ENCODE measurements at places on chromosomes 5 and 9.
A peak's percentile ranks its signal among the peaks of the same experiment; 100 is the strongest.

DNA sequence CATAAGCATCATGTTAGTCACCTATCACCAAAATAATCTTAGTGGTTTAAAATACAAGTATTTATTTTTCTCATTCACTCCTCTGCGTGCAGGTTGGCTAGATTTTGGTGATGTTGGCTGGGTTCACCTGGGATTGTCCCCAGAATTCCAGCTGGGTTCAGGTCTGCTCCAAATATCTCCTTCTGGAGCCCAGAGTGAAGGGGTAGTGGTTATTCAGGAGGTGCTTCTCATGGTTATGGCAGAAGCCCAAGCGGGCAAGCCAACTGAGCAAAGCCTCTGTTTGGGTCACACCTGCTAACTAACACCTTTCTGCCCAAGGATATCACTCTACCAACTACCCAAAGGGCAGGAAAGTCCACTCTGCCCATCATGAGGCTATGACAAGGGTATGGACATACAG is 4.7 kb upstream of the SLC25A46 start:
- no peak for DNase-seq

DNA sequence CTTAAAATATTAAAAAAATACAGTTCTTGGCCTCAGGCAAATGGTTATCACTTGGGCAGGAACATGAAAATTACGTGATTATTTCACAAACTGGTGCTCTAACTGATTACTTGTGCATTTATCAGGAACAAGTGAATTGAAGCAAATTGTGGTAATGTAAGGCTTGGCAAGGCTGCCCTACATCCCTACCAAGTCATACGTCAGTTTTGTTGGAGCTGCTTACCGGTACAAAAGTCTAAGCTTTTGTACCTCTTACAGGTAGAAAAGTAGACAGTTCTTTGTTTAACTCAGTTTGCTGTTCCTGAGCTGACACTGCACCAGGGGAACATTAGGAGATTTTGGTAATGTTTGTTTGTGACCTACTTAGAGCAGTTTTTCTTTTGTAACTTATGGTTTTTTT is 2.2 kb downstream of the G3BP1 start:
- DNase-seq, result no peak

DNA sequence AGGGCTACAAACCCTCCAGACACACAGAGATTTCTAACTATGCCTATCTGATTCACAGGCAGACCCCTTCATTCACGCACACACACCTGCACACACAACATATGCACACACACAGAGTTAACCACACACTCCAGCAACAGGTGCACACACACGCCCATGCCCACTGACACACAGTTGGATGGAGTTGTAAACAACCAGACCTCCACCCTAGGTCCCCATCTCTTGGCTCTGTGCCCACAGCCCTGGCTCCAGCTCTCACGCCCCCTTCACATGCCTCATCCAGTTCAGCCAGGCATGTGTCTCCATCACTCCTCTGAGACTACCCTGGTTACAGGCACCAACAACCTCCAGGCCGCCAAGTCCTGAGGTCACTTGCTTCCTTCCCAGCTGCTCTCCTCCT is 61.1 kb downstream of the PSD2 start:
- DNase-seq, result peak; percentile 29

DNA sequence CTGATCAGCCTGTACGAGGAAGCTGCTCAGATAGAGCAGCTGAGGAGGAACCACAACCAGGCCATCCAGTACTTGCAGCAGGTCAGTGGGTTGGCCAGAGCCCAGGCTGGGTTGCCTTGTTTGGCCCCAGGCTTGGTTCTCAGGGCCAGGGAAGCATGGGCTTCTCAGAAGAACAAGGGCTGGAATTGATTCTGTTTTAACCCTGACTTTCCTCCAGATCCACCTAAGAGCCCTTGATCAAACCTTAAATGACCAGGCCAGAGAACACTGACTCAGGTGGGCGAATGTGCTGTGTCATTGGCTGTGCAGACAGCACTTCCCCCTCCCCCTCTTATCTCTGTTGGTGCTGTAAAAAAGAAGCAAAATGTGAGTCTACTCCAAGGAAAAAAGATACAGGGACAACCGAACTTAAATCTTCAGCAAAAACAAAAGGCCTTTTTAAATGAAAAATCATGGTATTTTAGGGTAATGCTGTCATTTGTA is 28.1 kb downstream of the TTC23L start:
- DNase-seq, result no peak

DNA sequence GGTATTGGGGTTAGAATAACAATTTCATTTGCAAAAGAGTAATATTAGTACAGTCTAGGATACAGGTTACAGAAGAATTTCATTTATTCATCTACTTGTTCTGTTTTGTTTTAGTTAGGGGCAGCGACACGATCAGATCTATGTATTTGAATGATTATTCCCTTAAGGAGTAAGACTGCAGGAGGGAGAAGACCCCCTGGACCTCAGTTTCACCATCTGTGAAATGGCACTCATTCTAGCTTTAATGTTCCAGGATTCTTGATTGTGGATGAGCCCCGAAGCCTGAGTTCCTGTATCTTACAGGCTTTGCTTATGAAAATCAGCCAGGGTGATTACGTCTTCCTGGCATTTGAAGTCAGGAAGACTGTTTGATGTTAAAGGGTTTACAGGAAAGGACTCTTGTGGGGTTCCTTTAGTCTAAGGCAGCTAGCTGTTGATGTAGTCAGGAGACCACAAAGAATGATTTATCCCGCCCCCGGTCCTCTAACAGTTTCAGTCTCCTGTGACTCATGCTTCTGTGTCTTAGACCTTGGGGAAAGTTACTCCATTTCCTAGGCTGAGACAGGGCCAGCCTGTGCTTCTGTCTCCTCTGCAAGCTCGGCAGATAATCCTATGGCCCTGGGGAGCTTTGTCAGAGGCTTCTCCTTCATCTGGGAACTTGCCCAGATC is 11.5 kb downstream of the SMIM3 start:
- DNase-seq, result peak; percentile 44

DNA sequence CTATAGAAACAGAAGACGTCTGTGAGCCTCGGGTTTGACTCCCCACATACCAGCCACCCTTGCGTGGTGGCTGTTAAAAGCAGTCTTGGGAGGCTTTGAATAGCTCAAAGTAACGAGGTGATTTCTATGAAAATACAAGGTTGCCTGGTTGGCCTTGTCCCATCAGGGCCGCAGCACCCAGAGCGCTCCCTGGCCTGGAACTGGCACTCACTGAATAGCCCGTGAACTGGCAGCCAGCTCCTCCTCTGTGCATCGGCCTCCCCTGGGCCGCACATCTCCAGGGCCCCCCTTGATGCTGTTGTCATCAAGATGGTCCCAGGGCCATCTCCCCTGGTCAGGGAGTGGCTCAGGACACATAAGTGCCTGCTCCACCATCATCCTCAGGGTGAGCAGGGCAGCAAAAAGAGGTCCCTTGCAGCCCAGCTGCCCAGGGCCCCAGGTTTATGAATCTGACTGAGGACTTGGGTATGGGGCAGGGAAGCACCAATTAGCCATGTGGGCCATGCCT is 144.6 kb upstream of the PPP1R26 start:
- DNase-seq, result no peak

- no peak for DNase-seq
Measured at GRCh38 chr5:58022055-58022454, 437.8 kb downstream of the PLK2 start.

DNA sequence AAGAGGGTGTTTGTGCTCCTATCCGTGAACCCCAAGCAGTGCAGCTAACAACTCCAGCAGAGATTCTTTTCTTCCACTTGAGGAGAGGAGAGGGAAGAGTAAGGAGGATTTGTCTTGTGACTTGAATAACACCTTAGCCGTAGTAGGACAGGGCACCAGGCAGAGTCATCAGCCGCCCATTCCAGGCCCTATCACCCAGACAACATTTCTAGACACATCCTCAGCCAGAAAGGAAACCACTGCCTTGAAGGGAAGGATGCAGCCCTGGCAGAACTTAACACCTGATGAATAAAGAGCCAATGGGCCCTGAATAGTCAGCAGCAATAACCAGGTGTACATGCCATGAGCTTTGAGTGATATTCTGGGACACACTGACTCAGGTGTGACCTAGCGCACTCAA is 1013.0 kb upstream of the COX7C start:
- no peak for DNase-seq

- DNase-seq, result peak; percentile 45
Measured at GRCh38 chr9:109627042-109627441, 128.9 kb upstream of the PTPN3 start.

GRCh38 chr5:141713616-141714309 is 31.7 kb upstream of the ARAP3 start:
- no peak for DNase-seq

- peak; percentile 84 for DNase-seq
Measured at GRCh38 chr5:171494452-171495121, 75.1 kb downstream of the FGF18 start.

DNA sequence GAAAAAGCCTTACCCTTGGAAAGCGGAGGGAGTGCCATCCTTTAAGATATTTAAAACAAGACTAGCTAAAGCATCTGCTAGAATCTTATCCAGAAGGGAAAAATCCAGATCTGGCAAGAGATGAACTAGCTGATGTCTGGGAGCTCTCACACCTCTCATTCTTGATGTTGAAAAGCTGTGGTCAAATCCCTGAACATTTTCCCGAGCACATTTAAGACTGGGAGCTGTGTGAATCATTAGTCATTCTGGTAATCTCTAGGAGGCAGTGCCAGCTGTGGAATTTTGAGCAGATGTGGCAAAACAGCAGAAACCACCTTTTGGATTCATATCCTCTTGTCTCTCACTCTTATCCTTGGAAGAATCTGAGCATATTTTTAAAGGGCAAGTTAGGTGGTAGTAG is 218.0 kb downstream of the MAN2A1 start:
- no peak for DNase-seq

- DNase-seq, result no peak
Measured at GRCh38 chr9:3750321-3750720, 224.5 kb upstream of the RFX3 start.

- DNase-seq, result peak; percentile 81
Measured at GRCh38 chr9:134403292-134403681, 77.0 kb downstream of the RXRA start.

DNA sequence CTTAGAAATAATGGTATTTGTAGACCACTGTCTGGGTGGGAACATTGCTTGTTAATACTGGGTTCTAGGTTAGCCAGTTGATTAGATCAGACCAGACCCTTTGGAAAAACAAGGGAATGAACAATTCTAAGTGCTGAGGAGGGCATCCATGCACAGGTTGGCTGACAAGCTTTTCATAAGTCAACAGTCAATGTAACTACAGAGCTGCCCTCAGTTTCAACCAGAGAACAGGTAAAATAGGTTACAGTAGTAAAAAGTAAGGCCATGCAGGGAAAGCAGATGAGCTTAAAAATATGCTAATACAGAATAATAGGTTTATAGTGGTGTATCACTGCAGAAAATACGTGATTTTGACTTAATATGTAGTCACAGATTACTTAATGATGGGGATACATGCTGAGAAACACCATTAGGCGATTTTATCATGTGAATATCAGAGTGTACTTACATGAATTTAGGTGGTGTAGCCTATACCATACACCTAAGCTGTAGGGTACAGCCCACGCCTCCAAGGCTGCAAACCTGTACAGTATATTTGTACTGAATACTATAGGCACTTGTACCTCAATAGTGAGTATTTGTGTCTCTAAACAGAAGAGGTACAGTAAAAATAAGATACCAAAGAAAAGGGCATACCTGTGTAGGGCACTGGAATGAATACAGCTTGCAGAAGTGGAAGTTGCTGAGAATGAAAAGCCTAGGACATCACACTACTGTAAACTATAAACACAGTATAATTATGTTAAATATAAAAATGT is 6.1 kb upstream of the FGF18 start:
- no peak for DNase-seq

GRCh38 chr9:99026956-99027298 is 78.0 kb upstream of the TGFBR1 start:
- DNase-seq, result no peak

DNA sequence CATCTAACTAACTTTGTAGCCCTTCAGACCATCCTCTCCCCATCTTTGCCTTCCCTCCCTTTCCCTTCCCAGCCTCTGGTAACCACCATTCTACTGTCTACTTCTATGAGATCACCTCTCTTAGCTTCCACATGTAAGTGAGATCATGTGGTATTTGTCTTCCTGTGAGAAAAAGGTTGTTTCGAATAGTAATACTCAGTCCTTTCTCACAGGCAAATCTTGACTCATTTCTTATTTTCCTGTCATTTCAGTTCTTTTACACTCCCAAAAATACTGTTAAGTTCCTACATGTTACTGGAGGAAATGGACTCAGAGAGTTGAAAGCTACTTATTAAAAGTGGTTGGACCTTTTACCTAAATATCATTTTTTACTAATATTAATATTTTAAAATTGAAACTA is 82.1 kb downstream of the SLF1 start:
- no peak for DNase-seq

DNA sequence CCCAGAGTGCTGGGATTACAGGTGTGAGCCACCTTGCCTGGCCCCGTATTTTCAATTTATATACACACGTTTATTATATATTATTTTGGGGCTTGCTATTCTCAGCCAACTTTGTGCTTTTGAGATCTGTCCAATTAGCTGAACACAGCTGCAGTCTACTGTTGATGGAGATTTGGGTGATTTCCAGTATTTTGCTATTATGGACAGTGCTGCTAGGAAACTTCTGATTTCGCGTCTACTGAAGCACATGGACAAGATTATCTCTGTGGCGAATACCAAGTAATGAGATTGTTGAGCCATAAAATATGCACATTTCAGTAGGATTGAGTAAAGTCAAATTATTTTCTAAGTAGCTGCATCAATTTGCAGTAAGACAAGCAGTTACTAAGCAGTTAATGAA is 1731.2 kb upstream of the CDH6 start:
- DNase-seq, result no peak

- no peak for DNase-seq
Measured at GRCh38 chr9:4794691-4795090, 1.9 kb downstream of the RCL1 start.

DNA sequence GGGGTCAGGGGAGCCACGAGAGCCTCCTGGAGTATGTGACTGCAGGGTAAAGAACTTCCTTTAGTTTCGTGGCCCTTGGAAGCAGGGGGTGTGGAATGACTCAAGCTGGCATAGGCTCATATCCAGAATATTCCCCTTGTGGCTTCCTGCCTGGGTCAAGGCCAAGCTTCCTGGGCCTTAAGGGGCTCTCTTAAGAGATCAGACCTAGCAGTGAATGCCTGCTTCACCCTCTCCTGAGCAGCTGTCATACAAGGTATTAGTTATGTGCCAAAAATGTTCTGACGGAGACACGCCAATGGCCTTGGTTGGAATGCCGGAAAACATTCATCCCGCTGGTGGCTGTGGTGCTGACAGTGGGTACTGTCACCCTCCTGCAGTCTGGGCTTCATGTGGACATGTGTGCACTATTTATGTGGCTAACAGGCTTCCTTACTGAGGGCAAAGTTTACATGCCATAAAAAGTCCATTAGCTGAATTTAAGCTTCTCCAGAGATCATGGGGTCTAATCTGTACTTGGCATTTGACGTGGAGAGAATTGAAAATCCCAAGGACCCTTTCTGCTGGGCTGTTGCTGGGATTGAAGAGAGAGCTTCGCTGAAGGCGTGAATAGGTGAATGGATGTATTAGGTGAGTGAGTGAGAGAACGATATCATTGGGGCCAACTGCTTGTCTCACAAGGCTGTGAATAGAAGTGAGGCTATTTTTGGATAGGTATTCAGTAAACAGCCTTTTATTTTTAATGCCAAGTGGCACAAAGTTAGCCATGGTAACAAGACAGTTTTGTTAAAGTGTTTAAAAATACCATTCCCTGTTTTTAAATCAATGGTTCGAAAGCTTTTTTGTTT is 156.8 kb downstream of the MACROH2A1 start:
- DNase-seq, result no peak

GRCh38 chr9:14209399-14210345 is 104.3 kb downstream of the NFIB start:
- DNase-seq, result no peak

GRCh38 chr5:124253203-124253810 is 493.1 kb downstream of the ZNF608 start:
- DNase-seq, result no peak

- no peak for DNase-seq
Measured at GRCh38 chr5:13708432-13708831, 236.1 kb downstream of the DNAH5 start.

All from Right ventricle myocardium superior (tissue), 1 donor.